A673 (cell line): ENCODE measurements at places on chromosomes 7 and 10. TPM values are rescaled to one million over a fixed set of nuclear protein-coding genes. Genes with fewer than 3 reads are reported as not detected.

The ZNF503 gene
- 1.2 TPM in 2 replicates for total RNA-seq

The SEC61G gene
- 129 and 136 TPM in 2 replicates for total RNA-seq

The LIPN gene
- not detected in 2 replicates for total RNA-seq

The TRIM4 gene
- 18.3 and 23.4 TPM in 2 replicates for total RNA-seq

The SAMD9 gene
- total RNA-seq = 1.7 and 1.9 TPM in 2 replicates

The CALHM1 gene
- not detected in 2 replicates for total RNA-seq

The NUTM2B gene
- 1.0 TPM in 2 replicates for total RNA-seq

The CLDN3 gene
- total RNA-seq = not detected in 2 replicates

The SYT15B gene
- 0.21 and 0.26 TPM in 2 replicates for total RNA-seq

The PILRA gene
- total RNA-seq = 1.5 and 2.0 TPM in 2 replicates

The HOXA5 gene
- not detected in 2 replicates for total RNA-seq

The CPN1 gene
- not detected in 2 replicates for total RNA-seq

The H2BK1 gene
- not detected in 2 replicates for total RNA-seq

The FAM13C gene
- total RNA-seq = 18.5 and 21.2 TPM in 2 replicates

The EN2 gene
- total RNA-seq = not detected in 2 replicates
